Aorta (tissue), 5 donors: ENCODE measurements at places on chromosomes 5 and 9. TPM values are rescaled to one million over a fixed set of nuclear protein-coding genes. Genes with fewer than 3 reads are reported as not detected.

- no peak overlapping the region for H3K27ac ChIP-seq
- no peaks in the 10 kb centered on the region for H3K27me3 ChIP-seq
- H3K36me3 ChIP-seq: no peaks in the 10 kb centered on the region
These were observed 25.7 kb upstream of the INSYN2B start for GRCh38 chr5:170006021-170006420.

The GFI1B gene
- polyA plus RNA-seq: not detected

GRCh38 chr5:1781726-1782384 lies 17.8 kb downstream of the MRPL36 start:
- H3K27me3 ChIP-seq: no peaks in the 10 kb centered on the region
- DNase-seq: peak; percentile 21
- no peaks in the 10 kb centered on the region for H3K4me1 ChIP-seq
- no peak overlapping the region for H3K4me3 ChIP-seq
- H3K36me3 ChIP-seq: no peaks in the 10 kb centered on the region
- H3K27ac ChIP-seq: no peak overlapping the region

The TMEM252 gene
- 0.75 TPM for polyA plus RNA-seq

DNA sequence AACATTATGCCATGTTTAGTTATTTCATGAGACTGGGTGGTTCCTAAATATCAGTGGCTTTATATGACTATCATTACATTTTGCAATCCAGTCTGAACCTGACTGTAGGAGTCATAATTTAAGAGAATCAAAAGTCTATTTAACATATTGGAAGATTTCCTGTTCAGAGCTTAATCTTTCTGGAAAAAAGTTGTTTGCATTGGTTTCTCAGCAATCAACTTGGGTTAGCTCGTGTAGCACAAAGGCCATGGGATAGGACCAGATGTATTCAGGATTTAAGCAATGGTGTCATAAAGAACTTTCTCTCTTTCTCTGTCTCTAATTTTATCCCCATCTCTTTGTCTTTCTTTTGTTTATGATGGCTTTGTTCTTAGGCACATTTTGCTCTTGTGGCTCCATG lies 296.0 kb upstream of the KCNN2 start:
- H3K27me3 ChIP-seq: no peaks in the 10 kb centered on the region
- H3K36me3 ChIP-seq: no peaks in the 10 kb centered on the region
- DNase-seq: no peak
- no peak overlapping the region for H3K4me3 ChIP-seq

DNA sequence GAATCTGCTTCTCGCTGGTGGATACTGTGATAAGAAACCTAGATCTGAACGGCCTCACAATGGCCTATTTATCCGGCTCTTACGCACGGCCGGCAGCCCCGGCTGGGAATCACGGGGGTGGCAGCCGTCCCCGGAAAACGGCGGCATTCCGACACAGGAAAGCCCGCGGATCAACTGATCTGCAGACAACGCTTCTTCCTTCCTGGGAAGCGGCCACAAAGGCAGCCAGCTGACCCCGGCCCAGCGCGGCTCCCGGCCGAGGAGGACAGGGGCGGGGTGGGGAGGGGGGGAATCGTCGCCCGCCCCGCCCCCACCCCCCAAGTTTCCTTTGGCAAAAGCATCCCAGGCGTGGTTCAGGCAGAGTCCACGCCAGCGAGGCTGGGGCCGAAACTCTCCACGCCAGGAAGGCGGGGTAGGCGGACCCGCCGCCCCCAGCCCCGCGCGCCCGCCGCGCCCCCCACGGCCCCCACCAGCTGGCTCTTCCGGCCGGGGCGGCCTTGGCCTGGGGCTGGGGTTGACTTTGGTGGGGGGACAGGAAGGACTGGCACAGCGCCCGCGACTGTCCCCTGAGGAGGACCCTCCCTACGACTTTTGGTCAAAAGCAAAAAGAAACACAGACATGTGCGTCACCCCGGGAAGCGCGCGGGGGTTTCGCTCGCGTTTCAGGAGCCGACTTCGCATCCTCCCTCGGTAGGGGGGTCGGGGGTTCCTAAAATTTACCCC lies 247.7 kb upstream of the ANKRD55 start:
- H3K4me3 ChIP-seq: peak overlapping the region; percentile 71
- no peaks in the 10 kb centered on the region for H3K27me3 ChIP-seq
- no peaks in the 10 kb centered on the region for H3K4me1 ChIP-seq
- H3K36me3 ChIP-seq: no peaks in the 10 kb centered on the region
- peak; percentile 86 for DNase-seq
